Thoracic aorta (tissue), 2 donors: ENCODE measurements at places on chromosomes 6 and 20.

- no peak for DNase-seq
These were observed 584.1 kb downstream of the MAFB start for GRCh38 chr20:40104959-40105358.

DNA sequence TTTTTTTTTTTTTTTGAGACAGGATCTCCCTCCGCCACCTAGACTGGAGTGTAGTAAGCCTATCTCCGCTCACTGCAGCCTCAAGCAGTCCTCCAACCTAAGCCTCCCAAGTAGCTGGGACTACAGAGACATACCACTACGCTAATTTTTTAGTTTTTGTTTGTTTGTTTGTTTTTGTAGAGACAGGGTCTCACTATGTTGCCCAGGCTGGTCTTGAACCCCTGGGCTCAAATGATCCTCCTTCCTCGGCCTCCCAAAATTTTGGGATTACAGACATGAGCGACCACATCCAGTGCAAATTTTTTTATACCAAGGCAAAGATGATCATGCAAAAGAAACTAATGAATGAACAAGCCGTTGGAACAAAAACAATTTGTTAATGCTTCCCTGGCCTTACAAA, 5.3 kb downstream of the FUCA2 start:
- no peak for DNase-seq

DNA sequence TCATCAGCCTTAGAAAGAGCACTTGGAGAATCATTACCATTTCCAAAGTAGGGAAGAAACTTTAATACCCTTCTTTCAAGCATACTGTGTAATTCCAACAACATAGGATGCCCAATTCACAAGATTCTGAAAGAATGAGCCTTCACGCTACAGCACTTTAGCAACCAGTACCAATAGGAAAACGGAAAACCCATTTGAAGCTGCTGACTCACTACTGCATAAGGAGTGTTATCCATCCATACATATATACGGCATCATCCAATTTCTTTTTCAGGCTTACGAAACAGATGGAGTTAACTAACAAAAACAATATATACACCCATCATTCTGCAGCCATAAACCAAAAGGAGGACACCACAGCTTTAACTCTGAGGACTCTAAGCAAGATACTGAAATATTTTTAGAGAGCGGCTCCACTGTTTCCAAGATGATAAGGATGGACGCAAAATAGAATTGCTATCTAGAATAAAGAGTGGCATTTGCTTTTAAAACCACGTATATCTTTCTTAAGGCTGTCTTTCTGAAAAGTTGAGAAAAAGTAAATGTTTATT, 24.9 kb downstream of the FYN start:
- no peak for DNase-seq

- no peak for DNase-seq
These were observed 190.3 kb downstream of the TENT5A start for GRCh38 chr6:81562169-81562568.

DNA sequence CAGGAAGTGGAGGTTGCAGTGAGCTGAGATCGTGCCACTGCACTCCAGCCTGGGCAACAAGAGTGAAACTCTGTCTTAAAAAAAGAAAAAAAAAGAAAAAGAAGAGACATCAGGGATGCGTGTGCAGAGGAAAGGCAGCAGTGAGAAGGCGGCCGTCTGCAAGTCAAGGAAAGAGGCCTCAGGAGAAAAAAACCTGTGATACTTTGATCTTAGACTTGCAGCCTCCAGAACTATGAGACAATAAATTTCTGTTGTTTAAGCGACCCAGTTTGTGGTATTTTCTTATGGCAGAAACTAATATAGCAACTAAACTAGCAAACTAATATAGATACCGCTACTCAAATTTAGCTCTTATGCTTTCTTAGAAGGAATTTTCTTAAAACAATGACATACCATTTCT, 36.1 kb downstream of the FGD2 start:
- no peak for DNase-seq

- no peak for DNase-seq
These were observed 2.6 kb downstream of the MAFB start for GRCh38 chr20:40686434-40686882.

- no peak for DNase-seq
These were observed 202.0 kb downstream of the CENPW start for GRCh38 chr6:126541806-126542491.

- DNase-seq, result no peak
These were observed 129.3 kb downstream of the AFG1L start for GRCh38 chr6:108423982-108424705.

DNA sequence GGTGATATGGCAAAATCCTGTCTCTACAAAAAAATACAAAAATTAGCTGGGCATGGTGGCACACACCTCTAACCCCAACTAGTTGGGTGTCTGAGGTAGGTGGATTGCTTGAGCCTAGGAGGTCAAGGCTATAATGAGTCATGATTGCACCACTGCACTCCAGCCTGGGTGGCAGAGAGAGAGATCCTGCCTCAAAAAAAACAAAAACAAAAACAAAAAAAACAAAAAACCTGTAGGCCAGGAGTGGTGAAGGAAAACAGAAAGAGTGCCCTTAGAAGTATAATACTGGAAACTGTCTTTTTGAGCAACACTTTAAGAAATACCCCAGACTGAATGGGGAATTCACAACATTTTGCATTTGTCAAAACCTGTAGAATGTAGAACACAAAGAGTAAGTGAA, 85.3 kb downstream of the JARID2 start:
- DNase-seq, result no peak

GRCh38 chr6:139062932-139063646, 34.5 kb downstream of the ABRACL start:
- DNase-seq, result no peak

DNA sequence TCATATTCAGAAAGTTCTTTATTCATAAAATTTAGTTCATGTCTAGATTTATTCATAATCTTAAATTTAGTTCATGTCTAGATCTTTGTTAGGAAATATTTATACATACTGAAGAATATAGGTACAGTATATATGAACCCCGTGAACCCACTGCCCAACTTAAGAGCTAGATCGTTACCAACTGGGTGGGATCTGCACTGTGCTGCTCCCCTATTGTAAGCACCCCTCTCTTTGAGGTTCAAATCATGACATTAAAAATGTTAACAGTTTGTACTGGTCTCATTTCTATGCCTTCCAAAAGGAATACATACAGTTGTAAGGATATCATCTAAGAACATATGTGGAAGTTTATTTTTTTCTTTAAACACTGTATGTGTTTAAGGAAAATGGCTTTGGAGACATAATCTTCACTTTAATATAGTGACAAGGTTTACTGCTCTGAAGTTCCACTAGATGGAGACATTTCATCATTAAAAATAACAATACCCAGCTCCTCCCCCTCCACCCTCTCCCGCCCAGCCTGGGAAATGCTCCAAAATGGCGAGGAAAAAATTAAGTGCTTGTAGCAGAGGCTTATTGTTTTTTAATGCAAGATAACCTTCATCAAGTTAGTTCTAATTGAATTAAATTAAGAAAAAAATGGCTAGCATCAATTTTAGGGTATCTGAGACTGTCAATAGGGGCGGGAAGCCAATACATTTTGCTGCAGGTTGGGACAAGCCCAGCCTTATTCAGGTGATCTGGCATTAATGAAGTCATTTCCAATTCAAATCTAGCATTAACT, 104.1 kb upstream of the TRAF3IP2 start:
- DNase-seq, result no peak

- no peak for DNase-seq
These were observed 12.0 kb downstream of the ZCCHC3 start for GRCh38 chr20:309306-309840.
